Activated CD4-positive, alpha-beta T cell treated with anti-CD3 and anti-CD28 coated beads, Interleukin-2, Interleukin-6, amounts not matched to agents 100 ng/mL and 50 ng/mL, durations not matched to agents 16 hours and 8 hours (primary cell): ENCODE measurements at places on chromosomes 7 and 10.

GRCh38 chr10:119025336-119025735 lies 4.2 kb upstream of the NANOS1 start:
- no peak for DNase-seq

DNA sequence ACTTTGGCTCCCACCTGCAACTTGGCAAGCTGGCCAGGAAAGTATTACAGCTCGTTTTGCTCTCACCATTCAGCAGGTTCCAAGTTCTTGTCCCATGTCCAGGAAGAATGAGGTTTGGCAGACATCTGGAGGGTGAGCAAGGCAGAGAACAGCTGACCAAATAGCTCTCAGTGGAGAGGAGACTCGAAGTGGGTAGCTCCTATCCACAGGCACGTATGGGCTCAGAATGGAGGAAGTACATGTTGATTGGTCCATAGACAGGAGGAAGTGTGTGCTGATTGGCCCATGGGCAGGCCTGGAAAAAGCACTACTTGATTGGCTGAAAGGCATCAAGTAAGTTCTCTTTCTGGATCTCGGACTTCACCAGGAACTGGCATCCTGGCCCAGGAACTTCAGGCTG lies 3.0 kb upstream of the NCAPG2 start:
- no peak for DNase-seq

DNA sequence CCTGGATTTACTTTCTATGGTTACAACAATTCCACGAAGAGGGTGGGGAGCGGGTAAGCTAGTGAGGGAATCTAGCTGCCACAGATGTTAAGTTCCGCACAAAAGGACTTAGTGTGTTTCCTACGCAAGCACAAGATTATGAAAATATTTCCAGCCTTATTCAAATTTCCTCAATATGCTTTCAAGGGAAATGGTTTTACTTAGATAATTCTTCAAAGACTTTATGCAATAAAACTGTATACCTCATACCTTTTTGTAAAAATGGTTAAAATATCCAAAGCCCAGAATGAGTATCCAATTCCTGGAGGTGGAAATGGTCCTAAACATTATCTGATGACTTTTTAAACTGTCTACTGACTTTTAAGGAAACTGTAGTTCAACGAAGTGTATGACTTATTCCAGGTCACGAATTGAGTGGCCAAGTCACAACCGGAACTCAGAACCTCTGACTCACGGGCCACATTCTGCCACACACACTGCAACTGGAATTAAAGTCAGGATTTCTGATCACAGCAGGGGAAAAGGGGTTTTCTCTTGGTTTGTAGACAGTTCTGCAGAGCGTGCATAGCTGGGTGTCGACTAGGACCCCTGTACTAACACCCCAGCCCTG lies 20.2 kb upstream of the INSIG1 start:
- DNase-seq, result peak; percentile 79

- DNase-seq, result no peak
Observed at GRCh38 chr7:116390363-116390762, 109.2 kb upstream of the CAV2 start.

- no peak for DNase-seq
Observed at GRCh38 chr7:35495377-35495776, 199.6 kb downstream of the HERPUD2 start.

- no peak for DNase-seq
Observed at GRCh38 chr7:57868771-57869483, 418.9 kb downstream of the ZNF716 start.

- no peak for DNase-seq
Observed at GRCh38 chr7:67878808-67879207, 882.2 kb downstream of the TYW1 start.

DNA sequence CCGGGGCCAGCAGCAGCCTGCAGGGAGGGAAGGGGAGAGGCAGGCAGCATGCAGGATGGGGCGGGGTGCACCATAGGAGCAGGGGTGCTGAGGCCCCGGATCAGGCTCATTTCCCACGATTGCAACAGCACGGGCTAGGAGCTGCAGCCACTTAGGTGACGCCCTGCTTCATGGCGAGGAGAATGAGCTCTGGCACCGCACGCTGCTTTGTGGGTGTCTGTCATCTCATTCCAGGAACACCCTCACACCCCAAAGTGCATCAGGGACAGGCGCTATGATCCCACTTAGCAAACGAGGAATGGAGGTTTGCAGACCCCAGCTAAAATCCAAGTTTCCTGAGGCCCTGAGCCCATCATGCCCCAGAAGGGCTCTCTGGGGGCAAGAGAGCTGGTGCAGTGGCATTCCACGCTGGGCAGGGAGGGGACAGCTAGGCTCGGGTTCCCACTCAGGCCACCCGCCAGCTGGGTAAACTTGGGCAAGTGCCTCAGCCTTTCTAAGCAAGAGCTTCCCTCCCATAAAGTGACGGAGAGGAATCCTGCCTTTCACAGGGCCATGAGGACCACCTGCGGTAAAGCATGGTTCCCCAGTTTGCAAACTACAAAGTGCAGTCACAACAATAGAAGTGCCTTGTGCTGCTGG lies 9.3 kb downstream of the KCNH2 start:
- no peak for DNase-seq

DNA sequence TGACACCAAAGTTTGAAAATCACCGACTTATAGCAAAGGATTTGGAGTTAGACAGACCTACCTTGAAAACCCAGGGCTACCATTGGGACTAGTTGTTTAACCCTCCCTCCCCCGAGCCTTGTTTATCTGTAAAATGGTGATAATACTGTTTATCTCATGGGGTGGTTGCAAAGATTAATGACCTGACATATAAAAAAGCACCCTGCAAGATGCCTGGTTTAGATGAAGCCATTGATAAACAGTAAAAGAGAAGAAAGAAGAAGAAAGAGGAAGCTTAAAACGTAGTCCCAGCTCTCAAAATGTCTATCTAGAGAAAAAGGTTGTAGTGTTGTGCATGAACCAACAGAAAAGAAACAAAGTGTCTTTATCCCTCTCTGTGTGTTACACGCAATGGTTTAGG lies 145.7 kb downstream of the FGFR2 start:
- no peak for DNase-seq

DNA sequence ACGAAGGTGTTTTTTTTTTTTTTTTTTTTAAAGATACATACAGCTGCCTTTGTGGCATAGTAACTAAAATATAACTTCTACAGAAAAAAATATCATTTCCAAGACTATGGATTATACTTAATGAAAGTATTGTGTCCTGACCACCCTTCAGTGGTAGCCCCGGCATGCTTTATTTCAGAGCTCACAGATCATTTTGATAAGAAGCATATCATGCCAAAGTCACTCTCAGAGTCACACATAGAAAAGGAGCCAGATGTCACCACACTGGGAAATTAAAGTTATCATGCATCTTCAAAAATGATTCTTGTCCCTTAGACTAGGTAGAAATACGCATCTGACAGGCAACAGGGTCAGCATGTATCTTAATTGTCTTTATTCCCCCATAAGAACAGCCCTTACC lies 3.0 kb downstream of the ADARB2 start:
- no peak for DNase-seq

- DNase-seq, result no peak
Observed at GRCh38 chr7:81929386-81929785, 159.5 kb upstream of the HGF start.

DNA sequence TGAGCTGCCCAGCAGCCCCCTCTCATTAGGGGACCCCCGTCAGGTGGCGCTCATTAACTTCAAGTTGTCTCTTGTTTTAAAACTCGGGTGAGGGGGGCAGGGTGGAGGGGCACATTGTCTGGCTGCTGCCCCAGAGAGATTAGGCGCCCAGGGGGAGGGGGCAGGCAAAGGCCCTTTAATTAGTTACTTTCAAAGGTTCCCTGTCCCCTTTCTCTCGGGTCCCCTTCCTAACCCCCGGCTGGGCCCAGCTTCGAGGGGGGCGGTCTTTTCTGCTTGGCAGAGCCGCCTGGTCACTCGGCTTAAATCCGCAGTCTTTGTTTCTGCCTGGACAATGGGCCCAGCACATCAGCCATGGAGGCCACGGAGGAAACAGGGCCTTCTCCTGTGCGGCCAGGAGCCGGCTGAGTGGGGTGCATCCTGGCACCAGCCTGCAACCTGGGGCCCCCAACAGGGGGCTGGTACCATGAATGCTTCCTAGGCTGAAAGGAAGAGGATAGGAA lies 38.9 kb upstream of the SLF2 start:
- DNase-seq, result no peak

DNA sequence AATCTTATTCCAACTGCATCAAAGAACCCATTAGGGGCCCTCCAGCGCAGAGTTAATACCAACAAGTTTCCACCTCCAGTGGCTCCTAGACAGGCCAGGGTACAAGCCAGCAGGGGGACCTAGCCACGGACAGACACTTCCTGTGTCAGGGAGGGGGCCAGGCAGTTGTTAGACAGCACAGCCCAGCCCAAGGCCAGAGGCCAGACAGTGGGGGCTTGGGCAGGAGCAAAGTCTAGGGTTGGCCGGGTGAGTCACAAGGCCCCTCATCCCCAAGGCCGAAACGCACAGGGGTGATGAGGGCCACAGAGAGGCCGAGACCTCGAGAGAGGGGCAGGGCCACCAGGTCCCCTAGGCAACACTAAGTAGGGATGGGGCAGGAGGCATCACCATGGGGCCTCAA lies 19.3 kb upstream of the OPTN start:
- DNase-seq, result no peak

DNA sequence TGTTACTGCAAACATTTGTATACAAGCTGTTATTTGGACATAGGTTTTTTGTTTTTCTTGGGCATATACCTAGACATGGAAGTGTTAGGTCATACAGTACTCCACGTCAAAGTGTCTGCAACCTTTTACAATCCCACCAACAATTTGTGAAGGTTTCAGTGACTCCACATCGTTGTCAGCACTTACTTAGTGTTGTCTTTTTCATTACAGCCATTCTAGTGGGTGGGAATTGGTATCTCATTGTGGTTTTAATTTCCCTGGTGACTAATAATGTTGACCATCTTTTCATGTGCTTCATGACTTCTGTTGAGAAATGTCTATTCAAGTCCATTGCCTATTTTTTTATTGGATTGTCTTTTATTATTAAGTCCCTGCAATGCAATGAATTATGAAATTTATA lies 95.0 kb downstream of the UBE3C start:
- DNase-seq, result no peak

GRCh38 chr10:61869041-61869675 lies 32.3 kb upstream of the ARID5B start:
- no peak for DNase-seq

DNA sequence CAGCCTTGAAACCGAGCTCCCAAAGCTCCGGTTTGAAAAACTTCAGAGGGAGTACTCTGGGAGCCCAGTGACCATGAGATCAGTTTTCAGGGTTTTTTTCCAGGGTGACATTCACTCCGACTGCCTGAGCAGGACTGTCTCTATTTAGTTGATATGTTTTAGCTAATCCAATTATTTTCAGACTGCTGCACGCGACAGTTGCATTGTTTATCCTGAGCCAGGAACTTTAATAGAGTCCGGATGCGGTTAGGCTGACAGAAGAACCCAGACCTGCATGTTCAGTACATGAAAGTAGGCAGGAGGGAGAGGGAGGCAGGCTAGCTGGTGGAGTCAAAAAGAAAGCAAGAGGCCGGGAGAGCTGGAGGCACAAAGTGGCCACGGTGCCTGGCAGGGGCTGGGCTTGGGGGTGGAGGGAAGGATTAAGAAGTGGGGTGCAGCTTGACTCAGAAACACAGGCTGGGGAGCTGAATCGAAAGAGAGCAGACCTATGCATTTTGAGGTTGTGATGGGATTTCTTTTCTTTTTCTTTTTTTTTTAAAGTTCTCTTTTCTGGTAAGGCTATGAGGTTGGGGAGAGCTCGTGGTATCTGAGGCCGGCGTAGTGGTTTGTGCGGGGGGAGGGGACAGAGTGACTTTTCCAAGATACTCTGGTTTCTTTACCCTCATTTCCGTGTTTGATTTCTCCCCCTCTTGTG lies 5.7 kb downstream of the GATA3 start:
- DNase-seq, result peak; percentile 92

DNA sequence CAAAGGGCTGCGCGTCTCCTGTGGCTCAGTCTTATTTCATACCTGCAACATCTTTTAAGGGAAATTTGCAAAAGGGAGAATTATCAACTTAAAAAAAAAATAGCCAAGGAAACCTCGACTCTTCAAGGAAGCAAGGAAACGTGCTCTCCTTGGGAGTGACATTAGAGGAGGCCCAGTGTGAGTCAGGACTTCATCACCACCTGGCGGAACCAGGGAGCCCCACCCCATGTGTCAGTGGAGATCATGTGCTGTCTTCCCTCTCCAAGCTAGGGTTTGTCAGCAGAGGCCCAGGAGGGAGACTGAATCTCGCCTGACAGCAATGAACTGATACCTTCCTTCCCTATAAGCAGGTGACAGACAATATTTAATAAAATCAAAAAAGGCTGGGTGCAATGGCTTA lies 28.9 kb downstream of the POR start:
- DNase-seq, result no peak

DNA sequence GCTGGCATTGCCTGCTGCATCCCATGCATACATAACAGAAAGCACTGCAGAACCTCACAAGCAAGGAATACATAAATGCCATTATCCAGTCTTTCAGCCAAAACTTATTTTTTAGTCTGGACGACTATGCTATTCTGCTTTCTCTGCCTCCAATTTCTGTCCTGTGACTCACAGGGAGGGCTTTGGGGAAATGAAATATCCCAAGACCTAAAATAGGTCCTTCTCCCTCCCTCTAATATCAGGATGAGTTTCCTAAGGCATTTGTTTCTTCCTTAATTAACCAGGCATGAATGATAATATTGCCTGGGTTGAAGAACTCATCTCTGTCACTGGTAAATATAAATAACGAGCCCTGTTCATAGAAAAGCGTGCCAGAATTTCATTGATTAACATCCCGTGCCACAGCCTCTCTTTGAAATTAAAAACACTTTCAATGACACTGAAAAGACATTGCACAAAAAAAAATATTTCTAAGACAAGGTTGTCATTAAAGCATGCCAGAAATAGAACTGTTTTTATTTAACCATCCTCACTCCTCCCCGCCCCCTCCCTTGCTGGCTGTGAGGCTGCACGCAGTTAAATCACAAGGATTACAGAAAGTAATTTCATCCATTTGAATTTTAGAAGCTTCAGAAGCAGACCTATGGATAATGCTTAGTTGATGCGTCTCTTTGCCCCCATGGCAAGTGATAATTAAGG lies 103.0 kb upstream of the ANKRD1 start:
- DNase-seq, result no peak

- DNase-seq, result no peak
Observed at GRCh38 chr7:92723205-92723604, 113.2 kb downstream of the CDK6 start.

- no peak for DNase-seq
Observed at GRCh38 chr10:81728692-81729091, 146.3 kb upstream of the NRG3 start.
